ENCODE measurements at places on chromosomes 11 and 22.

DNA sequence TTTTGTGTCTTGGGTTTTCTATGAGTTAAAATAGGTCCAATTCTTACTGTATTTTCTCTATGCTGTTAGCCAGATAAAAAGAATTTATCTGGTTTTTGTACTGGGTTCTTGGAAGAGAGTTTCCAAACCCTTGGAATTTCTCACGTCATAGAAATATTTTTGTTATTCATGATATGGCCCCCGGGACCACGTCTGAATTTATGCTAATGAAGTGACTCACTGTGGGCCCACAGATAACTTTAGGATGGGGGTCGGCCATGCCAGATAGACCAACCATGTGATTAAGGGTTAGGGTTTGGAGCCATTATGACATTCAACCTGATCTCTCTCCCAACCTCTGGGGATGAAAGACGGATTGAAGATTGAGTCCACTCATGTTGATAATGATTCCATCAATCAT is 35.6 kb upstream of the DDI1 start:
- no peak for DNase-seq

GRCh38 chr11:45323601-45324249 is 37.6 kb upstream of the SYT13 start:
- no peak for DNase-seq

- no peak for DNase-seq
Measured at GRCh38 chr11:73415854-73416615, 39.8 kb downstream of the RELT start.

DNA sequence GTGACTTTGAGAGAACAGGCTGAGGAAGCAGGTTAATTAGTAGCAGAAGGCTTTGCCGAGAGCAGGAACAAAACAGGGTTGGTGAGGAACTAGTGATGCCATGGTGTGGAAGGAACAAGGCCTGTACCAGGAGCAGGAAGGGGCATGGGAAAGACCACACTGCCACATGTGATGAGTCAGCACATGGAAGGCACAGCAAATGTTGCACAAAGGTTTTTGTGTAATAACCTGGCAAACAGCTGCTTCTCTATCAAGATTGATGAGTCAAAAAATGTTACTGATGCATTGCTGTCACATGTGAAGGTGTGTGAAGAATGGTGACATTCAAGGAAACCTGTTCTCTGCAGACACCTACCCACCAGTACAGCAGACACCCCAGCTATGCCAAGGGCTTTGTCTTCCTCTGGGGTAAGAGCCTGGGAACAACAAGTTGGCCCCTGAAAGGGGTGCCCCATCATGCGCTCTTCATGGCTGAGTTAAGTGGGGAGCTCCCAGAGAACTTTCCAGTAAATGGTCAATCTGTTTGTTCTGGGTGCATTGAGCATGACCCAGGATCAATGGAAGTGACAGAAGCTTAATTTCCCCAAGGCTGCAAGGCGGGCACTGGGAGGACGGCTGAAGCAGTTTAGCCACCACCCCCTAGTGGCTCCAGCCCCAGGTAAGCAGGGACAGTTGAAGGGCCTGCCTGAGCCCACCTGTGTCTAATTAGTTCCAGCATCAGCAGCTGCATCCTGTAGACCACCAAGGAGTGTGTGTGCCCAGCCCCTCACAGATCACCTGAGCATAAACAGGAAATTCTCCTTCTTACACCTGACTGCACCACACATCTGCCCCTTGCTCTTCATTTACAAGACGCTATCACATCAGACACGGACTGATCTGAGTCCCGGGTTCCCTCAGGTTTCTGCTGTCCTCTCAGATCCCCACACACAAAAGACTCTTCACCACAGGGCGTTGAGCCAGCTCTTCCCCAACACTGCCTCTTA is 47.6 kb downstream of the GGTLC2 start:
- DNase-seq, result no peak

DNA sequence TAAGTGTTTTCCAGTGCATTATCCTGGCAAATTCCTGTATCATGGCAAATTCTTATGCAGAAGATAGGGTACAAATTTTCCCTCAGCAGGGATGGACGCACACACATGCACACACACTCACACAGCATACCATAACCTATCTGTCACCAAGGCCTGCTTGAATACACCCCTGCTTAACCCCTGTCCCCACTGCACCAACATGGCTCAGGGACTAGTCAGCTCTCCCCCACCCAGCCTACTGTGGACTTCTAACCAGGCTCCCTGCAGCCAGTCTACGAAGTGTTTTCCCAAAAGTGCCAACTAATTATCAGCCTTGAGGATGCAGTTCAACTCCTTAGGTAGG is 63.1 kb downstream of the RAB30 start:
- no peak for DNase-seq

DNA sequence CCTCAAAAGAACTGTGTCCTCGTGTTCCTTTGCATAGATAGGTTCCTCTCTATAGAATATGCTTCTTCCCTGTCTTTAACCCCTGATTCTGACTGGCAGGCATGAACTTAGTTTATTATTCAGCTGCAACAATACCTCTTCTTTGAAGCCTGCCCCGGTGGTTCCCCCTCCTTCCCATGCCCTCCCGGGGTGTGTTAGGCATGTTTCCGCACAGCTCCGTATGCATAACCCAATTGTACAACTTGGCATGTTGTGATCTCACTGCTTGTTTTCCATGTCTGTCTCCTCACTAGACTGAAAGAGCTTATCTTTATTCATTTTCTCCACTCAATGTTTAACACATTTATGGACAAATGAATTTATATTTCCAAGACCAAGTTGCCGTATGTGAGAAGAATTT is 72.6 kb downstream of the DEPDC5 start:
- no peak for DNase-seq

GRCh38 chr11:30560206-30561106 is 25.7 kb downstream of the MPPED2 start:
- DNase-seq, result no peak

DNA sequence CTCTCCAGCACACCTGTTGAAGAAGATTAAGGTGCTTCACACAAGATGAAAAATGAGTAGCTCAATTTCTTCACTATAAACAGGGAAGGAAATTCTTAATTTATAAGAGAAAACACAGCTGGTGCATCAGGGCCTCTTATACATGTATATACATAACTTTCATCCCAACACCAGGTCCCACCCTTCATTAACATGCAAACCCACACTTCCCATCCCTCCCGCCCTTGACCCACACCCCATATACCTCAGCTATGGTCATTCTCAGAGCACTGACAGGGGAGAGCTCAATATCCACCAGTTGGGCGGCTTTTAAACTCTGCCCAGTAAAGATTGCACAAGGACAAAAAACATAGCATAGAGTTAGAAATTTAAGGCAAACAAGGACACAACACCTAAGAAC is 85.8 kb downstream of the ATG16L2 start:
- no peak for DNase-seq

GRCh38 chr11:47204637-47204989 is 10.2 kb upstream of the DDB2 start:
- DNase-seq, result no peak

DNA sequence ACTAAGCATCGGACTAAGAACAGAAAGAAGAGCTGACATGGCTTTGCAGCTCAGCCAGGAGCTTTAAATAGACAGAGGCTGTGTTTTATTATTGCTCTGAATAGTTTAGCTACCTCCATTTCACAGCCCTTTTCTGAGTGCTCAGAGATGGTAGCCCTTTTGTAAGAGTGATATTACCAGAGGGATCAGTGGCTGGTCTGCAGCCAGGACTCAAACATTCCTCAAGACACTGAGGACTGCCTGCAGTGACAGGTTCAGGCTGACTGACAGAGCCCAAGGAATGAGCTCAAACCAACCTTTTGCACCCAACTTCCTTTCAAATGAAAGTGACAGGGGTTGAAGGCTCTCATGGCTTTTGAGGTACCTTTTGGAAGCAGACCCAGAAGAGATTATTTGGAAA is 189.0 kb downstream of the DDX10 start:
- no peak for DNase-seq

DNA sequence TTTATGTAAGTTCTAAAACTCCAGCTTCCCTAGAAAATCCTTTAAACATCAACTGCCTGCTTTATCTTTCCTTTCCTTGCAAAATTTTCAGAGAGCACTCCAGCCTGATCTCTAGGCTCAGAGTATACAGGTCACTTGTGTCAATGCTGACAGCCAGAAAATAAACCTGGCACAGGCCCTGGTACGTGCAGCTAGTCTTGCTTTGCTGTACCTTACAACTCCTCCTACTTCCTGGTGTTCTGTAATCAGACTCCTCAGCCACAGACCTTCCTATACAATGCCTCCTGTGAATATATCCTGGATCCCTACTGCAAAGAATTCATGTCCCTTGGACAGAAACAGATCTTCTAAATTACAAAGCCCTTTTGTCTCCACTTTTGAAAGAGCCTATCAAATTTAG is 24.2 kb upstream of the TMEM123 start:
- no peak for DNase-seq

DNA sequence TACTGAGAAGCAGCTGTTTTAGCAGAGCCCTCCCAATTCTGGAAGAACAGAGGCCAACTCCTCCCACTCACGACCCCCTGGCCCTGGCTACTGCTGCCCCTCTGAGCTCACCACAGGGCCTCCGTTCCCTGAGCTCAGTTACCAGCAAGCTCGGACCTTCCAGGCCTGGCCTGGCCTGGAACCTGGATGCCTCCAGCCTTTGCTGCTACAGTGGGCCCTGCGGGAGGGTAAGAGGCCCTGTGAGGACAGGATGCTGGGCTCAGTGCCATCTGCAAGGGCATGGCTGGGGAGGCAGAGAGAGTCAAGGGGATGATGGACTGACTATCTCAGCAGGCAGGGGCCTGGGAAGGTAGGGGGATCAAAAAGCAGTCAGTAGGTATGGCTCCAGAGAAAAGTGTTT is 209.9 kb upstream of the NCAM1 start:
- DNase-seq, result no peak

- no peak for DNase-seq
Measured at GRCh38 chr11:132636523-132636922, 895.8 kb downstream of the OPCML start.

- no peak for DNase-seq
Measured at GRCh38 chr11:61735391-61735790, 17.0 kb upstream of the MYRF start.

GRCh38 chr22:46063846-46064227 is 86.5 kb upstream of the PPARA start:
- DNase-seq, result no peak

GRCh38 chr22:25710501-25710900 is 31.5 kb upstream of the MYO18B start:
- DNase-seq, result no peak
